ENCODE measurements at places on chromosomes 11 and 22.

DNA sequence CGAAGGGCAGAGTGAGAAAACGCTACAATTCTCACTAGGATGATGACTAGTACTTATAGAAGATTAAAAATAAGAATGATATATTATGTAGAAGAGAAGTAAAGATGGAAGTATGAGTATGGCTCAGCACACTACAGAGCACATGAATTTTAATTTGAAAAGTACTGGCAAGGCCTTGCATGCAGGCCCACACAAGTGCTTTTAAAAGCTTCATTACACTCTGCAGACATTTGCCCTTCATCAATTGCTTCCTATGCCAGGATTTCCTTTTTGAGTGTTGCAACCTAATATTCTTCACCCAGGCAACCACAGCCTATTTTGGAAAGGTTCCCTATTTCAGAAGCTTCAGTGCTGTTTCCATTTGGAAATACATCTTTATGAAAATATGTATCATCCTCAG, 81.1 kb downstream of the LARGE2 start:
- no peak for DNase-seq

DNA sequence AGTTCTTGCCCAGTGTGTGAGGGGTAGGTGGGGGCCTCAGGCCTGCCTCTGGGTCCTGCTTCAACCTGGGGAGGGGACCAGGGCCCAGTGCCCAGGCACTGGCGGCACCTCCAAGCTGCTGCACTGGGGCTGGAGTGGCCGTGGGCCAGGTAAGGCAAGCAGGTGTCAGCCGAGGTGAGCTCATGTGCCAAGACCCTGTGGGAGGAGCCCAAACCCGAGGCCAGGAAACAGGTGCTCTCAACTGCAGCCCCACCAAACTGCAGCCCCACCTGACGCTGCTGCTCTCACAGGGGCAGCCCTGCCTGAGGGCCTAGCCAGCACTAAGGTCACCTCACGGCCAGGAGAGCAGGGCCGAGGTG, 18.1 kb upstream of the GNB1L start:
- no peak for DNase-seq

DNA sequence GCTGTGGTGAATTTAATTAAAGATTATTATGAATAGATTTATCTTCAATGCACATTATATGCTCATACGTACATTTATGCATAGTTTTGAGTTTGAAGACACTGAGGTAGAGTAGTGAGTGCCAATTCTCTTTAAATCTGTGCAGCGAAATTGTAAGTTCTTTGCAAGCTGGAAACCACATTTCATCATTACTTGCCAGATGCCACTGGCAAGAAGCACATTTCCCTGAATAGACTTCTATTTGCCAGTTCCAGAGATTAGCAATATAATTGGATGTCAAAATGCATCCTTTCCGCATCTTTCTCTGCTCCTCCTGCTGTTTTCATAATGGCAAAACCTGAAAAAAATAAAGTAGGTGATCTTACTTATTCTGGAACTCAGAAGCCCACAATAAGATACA, 448.0 kb downstream of the LUZP2 start:
- no peak for DNase-seq

GRCh38 chr11:7098235-7098832, 9.5 kb downstream of the RBMXL2 start:
- no peak for DNase-seq

GRCh38 chr22:50049299-50050195, 8.6 kb downstream of the TTLL8 start:
- DNase-seq, result no peak

DNA sequence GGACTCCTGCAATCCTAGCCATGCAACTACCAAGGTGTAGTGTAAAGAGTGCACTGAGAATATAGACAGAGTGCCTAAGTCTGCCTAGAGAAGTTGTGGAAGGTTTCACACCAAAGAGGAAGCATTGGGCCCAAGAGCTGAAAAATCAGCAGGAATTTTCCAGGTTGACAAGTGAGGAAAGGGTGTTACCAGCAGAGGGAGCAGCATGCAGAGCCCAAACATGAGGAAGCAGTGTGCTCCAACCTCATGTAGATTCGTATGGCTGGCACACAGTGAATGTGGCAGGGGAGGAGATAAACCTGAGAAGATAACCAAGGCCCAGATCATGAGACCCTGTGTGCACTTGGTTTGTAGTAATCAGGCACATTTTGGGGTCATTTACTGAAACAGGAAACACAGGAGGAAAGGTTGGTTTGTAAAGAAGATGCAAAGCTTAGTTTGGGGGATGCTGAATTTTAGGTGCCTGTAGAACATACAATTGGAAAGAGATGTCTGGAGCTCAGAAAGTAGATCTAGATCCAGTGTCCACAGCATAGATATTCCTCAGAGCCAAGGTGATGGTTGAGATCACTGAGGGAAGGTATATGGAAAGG, 1.7 kb downstream of the HPX start:
- no peak for DNase-seq

DNA sequence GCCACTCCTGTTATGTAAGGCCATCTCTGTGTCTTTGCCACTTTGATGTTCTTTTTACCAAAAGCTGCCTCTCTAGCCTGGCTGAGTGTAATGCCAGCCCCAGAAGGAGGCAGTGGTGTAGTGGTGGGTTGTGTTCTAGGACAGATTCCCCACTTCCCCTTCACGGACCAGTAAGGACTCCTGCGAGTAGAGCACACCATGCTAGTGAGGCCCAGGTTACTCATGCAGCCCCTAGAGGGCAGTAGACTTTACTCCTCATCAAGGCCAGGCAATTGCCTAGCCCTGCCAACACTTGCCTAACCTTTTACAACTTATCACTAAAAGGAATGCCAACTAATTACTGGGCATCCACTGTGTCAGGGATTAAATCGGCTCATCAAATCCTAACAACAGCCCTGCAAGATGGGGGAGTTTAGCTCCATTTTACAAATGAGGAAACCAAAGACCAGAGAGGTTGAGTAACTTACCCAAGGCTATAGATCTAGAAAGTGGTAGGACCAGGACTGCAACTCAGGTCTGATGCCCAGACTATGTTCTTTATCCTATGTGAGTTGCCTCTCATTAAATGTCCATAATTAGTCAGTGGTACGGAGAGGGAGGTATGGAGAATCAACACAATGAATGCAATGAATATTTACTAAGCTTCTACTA, 75.3 kb downstream of the APIP start:
- DNase-seq, result no peak

DNA sequence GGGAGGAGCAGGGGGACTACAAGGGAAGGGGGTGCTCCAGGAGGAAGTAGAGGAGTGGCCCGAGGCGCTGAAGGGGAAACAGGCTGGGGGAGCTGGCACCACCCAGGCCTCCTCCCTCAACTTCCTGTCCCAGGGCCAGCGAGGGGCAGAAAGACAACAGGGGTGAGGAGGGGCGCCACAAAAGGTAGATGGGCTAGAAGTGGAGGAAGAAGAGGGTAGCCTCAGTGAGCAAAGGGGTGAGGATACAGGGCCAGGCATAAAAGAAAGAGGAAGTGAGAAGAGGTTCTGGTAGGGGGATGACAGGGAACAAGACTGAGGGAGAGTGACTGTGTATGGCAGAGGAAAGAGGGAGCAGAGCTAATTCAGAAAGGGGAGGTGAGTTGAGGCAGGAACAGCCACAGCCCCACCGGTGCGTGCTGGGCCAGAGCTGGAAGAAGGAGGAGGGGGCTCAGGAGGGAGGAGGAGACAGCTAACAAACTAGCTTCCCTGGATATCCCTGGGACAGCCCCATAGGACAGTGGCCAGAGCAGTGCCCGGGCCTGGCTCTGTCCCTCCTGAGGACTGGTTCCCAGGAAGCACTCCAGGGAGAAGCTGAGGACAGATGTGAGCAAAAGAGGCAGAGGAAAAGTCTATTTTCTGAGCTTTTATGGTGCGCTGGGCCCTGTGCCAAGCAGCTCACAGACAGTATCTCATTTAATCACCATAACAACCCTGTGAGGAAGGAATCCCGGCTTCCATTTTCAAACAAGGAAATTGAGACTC, 8.5 kb downstream of the DCHS1 start:
- DNase-seq, result no peak

- no peak for DNase-seq
These were observed 155.4 kb upstream of the ANO5 start for GRCh38 chr11:22037505-22037904.

DNA sequence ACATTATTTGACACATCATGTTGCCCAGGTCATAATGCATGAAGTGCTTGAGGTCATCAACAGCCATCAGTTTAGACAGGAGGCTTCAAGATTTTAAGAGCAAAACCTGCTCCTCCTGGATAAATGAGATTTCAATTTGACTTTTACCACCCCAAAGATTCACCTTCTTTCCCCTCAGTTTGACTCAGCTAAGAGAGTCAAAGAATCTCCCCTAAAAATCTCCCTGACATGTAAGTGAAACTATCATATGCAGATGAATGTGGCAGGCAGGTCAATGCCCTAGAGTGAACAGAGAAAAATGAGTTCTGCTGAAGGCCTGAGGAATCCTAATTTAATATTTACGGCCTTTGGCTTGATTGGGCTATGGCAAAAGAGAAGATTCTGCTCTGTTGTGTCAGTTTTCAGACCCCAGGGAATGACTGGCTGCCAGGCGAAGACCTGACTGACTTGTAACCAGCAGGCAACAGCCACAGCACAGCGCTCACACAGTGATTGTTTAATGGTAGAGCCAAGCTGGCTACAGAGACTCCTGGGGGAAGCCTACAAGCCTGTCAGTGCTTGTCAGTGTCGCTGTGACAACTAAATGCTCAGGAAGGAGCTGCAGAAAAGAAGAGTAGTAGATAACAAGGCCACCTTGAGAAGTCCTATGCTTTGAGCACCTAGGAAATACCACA, 491.2 kb upstream of the LRRC4C start:
- DNase-seq, result no peak

DNA sequence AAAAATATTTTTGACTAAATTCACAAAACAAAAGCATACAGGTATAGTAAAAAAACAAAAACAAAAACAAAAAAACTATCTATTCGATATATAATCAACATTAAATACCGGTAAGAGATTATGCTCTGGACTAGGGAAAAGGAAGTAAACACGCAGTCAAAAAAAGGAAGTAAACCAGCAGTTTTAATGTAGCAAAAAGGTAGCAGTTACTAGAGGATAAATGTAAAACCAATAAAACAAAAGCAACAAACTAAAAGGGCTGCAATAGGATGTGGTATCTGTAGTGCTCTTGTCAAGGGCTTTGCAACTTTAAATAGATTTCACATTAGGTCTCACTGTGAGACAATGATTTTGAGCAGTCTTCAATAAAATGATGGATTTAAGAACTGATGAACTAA, 2.4 kb downstream of the TRIM22 start:
- no peak for DNase-seq

DNA sequence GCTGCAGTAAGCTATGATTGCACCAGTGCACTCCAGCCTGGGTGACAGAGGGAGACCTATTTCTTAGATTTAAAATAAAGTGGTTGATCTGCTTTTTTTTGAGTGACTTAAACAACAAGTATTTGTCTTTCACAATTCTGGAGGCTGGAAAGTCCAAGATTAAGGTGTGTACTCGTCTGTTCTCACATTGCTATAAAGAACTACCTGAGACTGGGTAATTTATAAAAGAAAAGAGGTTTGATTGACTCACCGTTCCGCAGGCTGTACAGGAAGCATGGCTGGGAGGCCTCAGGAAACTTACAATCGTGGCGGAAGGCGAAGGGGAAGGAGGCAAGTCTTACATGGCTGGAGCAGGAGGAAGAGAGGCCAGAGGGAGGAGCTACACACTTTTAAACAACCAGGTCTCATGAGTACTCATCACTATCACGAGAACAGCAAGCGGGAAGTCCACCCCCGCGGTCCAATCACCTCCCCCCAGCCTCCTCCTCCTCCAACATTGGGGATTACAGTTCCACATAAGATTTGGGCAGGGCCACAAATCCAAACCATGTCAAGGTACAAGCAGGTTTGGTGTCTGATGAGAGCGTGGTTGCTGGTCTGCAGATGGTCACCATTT, 19.7 kb upstream of the OSBPL5 start:
- no peak for DNase-seq

DNA sequence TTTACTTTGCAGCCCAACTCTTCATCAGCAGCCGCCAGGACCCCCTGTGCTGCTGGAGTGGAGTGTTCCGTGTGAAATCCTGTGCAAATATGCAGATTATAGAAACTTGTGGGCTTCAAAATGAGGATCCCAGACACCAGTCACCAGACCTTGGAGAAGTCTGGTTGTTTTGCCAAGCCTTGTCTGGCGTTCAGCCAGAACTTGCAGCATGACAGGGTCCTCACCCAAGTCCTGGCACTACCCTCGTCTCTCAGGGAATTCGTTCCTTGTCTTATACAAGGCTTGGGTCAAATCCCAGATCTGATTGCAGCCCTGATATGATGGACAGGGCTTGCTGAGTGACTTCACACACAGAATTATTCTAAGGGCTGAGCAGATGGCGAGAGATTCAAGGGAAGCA, 18.9 kb downstream of the SHISAL1 start:
- DNase-seq, result no peak

GRCh38 chr11:78453140-78453935, 35.7 kb upstream of the GAB2 start:
- DNase-seq, result no peak

GRCh38 chr11:115550291-115551059, 46.3 kb upstream of the CADM1 start:
- no peak for DNase-seq

DNA sequence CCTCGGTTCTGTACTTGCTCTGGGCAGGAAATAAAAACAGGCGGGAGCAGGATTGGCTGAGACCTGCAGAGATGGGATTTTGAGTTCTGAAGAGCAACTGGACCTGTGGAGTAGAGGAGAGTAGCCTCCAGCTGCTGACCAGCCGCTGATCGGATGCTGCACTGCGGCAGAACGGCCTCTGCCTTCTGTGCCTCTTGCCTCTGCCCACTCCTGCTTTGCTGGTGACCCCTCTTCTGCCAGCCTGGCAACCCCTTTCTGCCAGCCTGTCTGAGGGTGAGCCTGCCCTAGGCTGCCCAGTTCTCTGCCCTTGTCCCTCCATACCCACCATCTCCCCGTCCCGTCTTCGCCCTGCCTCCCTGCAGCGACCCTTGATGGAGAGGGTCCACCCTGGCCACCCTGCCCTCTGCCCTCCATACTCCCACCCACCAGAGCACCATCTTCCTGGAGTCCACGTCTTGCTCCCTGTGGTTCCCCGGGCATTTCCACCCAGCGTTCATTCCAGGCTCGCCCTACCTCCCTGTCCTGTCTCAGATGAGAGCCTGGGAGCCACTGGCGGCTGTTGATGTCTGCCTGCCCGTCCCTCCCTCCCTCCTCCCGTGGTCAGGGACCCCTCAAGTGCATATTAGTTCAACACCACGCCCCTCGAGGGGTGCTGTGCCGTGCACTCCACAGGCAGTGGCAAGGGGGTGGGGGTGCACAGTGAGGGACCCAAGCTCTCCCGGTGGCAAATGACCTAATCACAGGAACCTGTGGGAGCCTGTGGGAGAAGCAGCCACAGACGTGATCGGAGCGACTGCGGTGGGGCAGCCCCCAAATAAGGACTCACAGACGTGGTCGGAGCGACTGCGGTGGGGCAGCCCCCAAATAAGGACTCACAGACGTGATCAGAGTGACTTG, 863.3 kb downstream of the TBC1D22A start:
- DNase-seq, result no peak

All from stimulated activated CD8-positive, alpha-beta memory T cell treated with anti-CD3 and anti-CD28 coated beads, Interleukin-15, amount 100 ng/mL, for 24 hours (primary cell).